Transverse colon (tissue), 4 donors: ENCODE measurements at places on chromosomes 12 and 14. TPM values are rescaled to one million over a fixed set of nuclear protein-coding genes. Genes with fewer than 3 reads are reported as not detected.

IAPP gene
- not detected for total RNA-seq

ANGEL1 gene
- 9.7 TPM for total RNA-seq

OTX2 gene
- total RNA-seq, result not detected

SERPINA12 gene
- total RNA-seq, result not detected

ANKRD33 gene
- not detected for total RNA-seq

LYZ gene
- 26.2 TPM for total RNA-seq

TC2N gene
- total RNA-seq, result 41.9 TPM

C12orf50 gene
- total RNA-seq, result not detected

GZMH gene
- total RNA-seq, result not detected

SRGAP1 gene
- 83.0 TPM for total RNA-seq

MMP17 gene
- total RNA-seq, result 19.1 TPM

CLEC4D gene
- not detected for total RNA-seq

DNAH10 gene
- total RNA-seq, result 0.14 TPM

SALL2 gene
- 36.3 TPM for total RNA-seq
